LHCN-M2 (cell line): ENCODE measurements at places on chromosomes 11 and 22. TPM values are rescaled to one million over a fixed set of nuclear protein-coding genes. Genes with fewer than 3 reads are reported as not detected.

- DNase-seq = no peak
Measured at GRCh38 chr11:76609736-76610370, 60.7 kb downstream of the LRRC32 start.

Gene FEN1
- total RNA-seq = 121 and 129 TPM in 2 replicates

- DNase-seq = no peak
Measured at GRCh38 chr22:34885852-34886251, 180.1 kb upstream of the ISX start.

Gene ZNF195
- 29.2 and 33.3 TPM in 2 replicates for total RNA-seq

DNA sequence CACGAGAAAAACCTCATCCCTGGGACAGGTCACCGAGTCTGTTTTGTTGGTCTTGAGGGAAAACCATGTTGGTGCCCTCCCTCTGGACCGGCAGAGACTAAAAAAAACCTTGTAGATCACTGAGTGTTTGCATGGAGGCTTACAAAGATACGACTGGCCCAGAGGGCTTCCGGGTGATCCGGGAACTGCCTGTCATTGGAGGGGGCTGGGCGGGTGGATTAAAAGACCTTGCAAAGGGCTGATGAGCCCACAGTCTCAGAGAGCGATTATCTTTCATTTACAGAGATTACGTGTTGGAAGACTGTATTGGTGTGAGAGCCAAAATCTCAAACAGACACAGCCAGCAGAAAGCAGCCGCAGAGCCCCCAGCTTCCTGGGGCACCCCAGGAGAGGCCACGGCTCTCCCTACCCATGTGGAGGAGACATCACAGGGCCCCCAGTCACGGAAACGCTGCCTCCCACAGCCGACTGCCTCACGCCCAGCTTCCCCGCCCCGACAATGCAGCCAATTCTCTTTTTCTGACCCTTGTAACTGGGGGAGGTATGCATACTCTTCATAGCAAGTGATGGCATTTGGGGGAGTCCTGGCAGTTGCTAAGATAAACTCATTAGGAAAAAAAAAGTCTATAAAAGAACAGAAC lies 426.4 kb downstream of the CTTN start:
- no peak for DNase-seq

GRCh38 chr22:23769321-23769965 lies 1.7 kb upstream of the CHCHD10 start:
- DNase-seq = no peak

DNA sequence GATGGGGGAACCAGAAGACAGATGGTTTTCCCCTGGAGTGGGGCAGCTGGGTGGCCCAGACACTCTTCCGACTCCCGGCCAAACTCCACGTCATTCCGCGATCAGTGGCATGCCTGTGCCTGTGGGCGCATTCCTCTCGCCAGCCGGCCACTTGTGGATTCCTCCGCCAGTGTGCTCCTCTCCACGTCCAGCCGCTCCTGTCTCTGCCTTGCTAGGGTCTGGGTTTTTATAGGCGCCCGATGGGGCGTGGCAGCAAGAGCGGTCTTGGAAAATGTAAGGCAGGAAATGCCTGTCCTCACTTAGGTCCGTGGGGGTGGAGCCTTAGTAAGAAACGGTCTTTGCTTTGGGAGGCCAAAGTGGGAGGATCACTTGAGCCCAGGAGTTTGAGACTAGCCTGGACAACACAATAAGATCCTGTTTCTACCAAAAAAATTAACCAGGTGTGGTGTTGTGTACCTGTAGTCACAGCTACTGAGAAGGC lies 81.6 kb upstream of the SEPTIN5 start:
- no peak for DNase-seq

DNA sequence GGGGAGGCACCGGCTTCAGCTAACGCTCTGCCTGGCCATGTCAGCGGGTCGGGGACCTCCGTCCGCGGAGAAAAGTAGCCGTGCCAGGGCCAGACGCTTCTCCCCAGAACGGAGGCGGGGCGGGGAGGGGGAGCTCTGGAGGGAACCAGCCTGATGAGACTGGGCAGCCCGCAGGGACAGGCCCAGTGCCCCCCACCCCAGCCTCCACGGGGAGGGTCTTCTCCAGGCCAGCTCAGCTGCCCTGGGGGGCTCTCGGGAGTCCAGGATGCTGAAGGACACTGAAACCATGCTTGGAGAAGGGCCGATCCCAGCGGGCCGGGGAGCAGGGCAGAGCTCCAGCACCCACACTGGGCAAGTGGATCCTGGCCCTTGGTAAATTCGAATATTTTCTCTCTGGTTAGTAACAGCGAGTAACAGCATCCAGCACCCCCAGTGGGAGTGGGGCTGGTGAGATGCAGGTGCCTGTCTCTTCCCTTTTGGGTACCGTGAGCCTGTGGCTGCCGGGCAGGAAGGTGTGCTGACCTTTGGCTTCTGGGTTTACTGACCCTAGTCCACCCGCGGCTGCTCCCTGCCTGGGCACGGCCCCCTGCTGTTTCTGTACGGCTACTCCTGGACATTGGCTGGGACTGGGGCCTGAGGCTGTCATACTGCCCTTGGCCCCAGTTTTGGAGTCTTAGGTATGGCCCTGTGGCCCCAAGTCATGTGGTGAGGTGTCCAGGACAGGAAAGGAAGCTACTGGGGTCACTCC lies 35.8 kb downstream of the GRAMD4 start:
- no peak for DNase-seq

Gene KRTAP5-10
- total RNA-seq = 0.58 TPM in 1 of 2 replicates, not detected in the other

Gene FOLR1
- 0.17 TPM in 1 of 2 replicates, not detected in the other for total RNA-seq

- DNase-seq = peak; percentile 50
Measured at GRCh38 chr11:74493791-74494630, 487 bp upstream of the LIPT2 start.

DNA sequence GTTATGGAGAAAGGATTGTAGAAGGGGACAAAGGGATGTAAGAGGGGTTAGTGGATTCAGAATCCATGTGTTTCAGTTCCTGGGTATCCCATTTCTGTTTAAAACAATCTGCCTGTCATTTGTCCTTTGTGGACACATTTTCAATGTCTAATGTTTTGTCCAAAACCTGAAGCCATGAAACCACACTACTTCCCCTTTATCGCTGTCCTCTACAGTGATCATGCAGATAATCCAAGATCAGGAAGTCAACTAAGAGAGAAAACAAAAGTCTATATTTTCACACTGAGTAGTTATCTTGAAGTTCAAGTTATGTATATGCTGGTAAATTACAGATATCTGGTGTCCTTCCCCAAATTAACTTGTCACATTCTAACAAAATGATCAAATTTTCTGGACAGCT lies 457.0 kb downstream of the NTM start:
- DNase-seq = no peak

GRCh38 chr22:47114813-47115517 lies 352.5 kb downstream of the TBC1D22A start:
- no peak for DNase-seq

GRCh38 chr11:63343130-63343529 lies 26.5 kb upstream of the SLC22A9 start:
- DNase-seq = no peak

- no peak for DNase-seq
Measured at GRCh38 chr11:95762534-95762933, 27.0 kb downstream of the FAM76B start.

- peak; percentile 39 for DNase-seq
Measured at GRCh38 chr22:22884010-22884887, 3.4 kb upstream of the IGLL5 start.

Gene RIBC2
- 0.58 and 0.86 TPM in 2 replicates for total RNA-seq

DNA sequence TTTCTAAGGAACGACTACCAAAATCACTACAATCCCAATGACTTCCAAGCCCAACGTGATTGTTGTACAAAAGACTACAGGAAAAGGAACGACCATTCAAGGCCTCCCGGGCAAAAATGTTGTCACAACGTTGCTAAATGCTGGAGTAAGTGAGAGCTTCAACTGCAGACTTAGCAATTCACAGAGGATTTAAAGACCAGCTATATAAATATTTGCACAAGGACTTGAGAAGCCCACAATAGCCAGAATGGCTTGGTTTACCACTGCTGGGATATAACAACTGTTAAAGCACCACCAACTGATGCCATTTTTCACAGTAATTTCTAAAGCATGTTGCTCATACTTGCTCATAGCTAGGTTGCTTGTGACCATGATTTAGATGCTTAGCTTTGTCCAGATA lies 78.3 kb downstream of the EMSY start:
- peak; percentile 67 for DNase-seq

Gene GPHA2
- total RNA-seq = not detected in 2 replicates

DNA sequence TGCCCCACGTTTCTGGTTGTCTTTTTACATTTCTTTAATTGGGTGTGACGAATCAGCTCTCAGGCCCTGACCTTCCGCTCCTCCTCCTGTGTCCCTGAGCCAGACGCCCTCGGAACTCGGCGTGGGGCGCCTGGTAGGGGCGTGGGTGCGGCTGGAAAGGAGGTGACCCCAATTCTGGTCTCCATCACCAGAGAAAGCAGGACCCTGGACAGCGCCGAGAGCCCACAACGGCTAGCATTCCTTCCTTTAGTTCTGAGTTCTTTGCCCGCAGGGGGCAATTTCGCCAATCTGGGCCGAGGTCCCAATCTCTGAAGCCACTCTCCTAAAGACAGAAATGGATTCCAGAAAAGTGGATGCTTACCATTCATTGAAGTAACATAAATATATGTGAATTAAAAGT lies 11.7 kb upstream of the RBMXL2 start:
- no peak for DNase-seq

GRCh38 chr11:91857179-91857578 lies 367.4 kb upstream of the FAT3 start:
- DNase-seq = no peak

- DNase-seq = no peak
Measured at GRCh38 chr11:20315800-20316199, 47.7 kb upstream of the HTATIP2 start.

Gene CBLIF
- not detected in 2 replicates for total RNA-seq
